ENCODE measurements at places on chromosomes 2 and 18. TPM values are rescaled to one million over a fixed set of nuclear protein-coding genes. Genes with fewer than 3 reads are reported as not detected.

DNA sequence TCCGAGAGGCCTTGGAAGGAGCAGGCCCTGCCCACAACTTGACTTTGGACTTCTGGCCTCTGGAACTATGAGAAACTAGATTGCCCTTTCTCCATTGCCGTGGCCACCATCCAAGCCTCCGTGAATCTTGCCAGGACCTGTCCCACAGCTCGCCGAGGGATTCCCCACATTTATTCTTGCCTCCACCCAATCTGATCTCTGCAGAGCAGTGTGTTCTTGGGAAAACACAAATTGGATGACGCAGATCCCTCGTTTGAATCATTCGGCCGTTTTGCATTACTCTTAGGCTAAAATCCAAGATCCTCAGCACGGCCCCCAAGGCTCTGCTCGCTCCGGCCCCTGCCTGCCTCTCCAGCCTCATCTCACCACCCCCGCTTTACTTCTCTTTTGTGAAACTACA is 364.2 kb downstream of the ZNF516 start:
- DNase-seq: no peak

The MITD1 gene
- total RNA-seq: 22.6 TPM

The PSMA8 gene
- not detected for total RNA-seq

The ESCO1 gene
- 14.6 TPM for total RNA-seq

GRCh38 chr2:73020306-73020656 is 51.2 kb downstream of the SFXN5 start:
- peak; percentile 73 for DNase-seq

Measured in osteocyte (in vitro differentiated cells).